Posterior cingulate gyrus (tissue), 11 donors: ENCODE measurements at places on chromosomes 13 and 19.

- no peak for DNase-seq
Observed at GRCh38 chr13:75364131-75364713, 117.7 kb downstream of the TBC1D4 start.

GRCh38 chr13:75384879-75385707 lies 96.9 kb downstream of the TBC1D4 start:
- no peak for DNase-seq

DNA sequence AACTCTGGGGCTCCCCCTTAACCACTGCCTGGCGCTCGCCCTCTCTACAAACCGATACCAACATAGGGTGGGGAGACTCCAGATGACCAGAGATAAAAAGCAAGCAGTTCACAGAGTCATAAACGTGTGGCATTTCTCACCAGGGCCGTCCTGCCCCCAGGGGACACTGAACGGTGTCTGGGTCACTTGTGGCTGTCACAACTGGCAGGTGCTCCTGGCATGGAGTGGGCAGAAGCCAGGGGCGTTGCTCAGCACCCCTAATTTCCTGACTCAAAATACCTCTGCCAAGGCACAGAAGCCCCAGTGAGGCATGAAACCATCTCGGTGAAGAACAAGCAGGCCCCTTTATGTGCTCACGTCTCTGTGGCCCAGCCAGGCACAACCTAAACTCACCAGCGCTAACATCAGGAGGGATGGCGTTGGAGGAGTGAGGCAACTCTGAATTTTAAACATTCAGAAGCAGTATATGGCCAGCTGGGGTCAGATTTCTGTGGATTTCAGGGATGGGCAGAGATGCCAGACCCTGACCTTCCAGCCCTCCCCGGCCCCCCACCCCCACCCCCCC lies 1.8 kb downstream of the PIP5K1C start:
- DNase-seq: no peak

DNA sequence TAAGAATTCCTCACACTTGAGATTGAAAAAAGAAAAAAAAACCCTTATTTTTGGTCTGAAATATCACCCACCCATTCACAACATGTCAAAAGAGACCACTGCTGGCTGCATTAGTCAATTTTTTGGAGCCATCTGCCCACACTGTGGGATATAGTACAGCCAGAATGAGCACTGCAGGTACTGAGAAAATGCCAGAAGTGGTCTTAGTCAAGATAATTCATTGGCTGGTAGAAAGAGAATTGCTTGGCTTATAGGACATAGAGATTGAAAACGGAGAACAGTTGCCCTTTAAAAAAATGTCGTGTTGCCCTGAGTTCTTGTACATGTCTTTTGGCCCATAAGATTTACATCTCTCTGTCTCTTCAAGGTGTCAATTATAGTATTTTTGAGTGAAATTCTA lies 1899.5 kb downstream of the OLFM4 start:
- no peak for DNase-seq

GRCh38 chr19:43519436-43520088 lies 7.4 kb downstream of the ETHE1 start:
- DNase-seq: peak; percentile 75

DNA sequence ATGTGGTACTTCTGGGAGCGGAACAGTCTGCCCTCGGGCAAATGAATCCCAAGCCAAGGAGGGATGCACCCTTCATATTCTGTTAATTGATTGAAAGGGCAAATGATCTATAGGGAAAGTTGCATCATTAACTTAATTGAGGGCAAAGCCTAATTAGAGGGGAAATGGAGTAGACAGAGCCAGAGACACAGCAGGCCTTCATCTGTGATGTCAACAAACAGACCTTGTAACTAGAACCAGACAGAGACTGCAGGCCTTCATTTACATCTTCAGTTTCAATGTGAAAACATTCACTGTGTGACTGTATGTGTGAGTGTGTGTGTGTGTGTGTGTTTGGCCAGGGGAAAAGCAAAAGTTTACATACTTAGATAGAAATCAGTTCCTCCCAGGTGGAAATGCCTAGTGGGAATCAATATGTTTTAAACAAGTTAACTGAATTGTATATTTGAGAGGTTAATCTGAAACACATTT lies 126.4 kb downstream of the SPRY2 start:
- DNase-seq: no peak

DNA sequence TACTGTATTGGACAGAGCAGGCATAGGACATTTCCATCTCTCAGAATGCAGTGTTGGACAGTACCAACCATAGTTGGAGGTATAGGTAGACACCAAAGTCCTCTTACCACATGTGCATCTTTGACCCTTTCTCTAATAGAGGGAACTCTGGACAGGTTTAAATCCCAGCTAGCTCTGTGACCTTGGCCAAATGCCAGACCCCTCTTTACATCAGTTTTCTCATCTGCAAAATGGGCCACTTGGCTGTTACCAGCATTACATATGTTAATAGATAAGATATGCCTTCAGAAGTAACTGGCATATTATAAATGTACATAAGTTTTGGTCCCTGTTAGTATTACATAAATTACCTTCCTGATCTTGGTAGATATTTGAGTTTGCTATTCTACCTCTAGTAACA lies 54.3 kb downstream of the CDK8 start:
- DNase-seq: no peak

- no peak for DNase-seq
Observed at GRCh38 chr19:43776286-43776685, 4.5 kb downstream of the KCNN4 start.

GRCh38 chr13:30859326-30859725 lies 46.7 kb upstream of the MEDAG start:
- no peak for DNase-seq

DNA sequence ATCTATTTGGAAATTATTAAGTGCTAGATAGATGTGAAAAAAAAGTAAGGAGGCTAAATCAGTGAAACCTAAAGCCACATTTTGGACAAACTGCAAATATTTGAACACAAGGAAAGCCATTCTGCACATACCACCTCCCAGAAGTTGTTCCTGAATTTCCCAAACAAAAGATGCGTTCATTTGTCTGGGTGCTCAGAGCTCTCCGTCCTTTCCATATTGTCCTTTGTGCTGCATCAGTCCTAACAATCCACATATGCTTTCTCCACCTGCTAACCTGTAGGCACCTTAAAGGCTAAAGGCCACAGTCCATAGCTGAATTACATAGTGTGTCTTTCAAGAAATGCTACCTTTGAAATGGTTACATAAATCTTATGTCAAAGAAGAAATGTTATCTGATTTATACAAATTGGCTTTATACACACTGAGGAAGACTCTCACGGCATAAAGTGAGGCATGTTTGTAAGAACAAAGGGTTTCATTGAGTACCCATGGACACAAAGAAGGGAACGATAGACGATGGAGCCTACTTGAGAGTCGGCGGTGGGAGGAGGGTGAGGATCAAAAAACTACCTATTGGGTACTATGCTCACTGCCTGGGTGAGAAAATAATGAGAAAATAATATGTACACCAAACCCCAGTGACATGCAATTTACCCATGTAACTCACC lies 182.0 kb downstream of the RGCC start:
- no peak for DNase-seq

- DNase-seq: no peak
Observed at GRCh38 chr13:60494296-60494695, 97.3 kb downstream of the TDRD3 start.

DNA sequence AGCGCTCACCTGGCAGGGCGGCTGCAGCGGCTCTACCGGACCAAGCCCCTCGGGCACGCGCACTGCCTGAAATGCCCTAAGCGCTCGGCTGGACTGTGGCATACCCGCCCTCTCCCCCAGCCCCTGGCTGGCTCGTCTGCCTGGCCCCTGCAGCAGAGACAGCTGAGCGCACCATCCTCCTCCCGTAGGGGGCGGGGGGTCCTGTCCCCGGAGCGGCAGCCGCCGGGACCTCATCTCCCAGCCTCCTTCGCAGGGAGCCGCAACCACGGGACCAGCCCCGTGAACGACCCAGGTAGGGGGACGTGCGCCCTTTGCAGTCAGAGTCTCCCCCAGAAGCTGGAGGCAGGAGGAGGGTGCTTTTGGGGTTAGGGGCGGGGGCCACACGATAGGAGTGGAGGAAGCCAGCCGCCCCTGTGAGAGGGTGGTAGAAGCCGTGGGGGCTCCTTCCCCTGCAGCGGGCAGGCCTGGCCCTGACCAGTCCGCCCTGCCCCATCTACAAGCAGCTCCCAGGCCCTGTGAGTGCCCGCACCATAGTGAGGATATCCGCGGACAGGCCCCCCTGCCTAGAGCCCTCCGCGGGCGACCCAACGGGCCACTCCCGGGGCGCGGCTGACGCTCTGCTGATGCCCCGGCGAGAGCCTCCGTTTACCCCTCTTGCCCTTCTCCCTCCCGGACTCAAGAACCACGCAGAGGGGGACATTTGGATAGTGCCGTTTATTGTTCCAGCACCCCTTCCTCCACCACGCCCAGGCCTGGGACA lies 34.2 kb downstream of the ZNF787 start:
- DNase-seq: peak; percentile 72

- DNase-seq: no peak
Observed at GRCh38 chr19:51108805-51109146, 567 bp upstream of the CTU1 start.

GRCh38 chr19:19010551-19010950 lies 22.8 kb downstream of the SUGP2 start:
- no peak for DNase-seq

GRCh38 chr13:52600666-52601065 lies 41.6 kb upstream of the HNRNPA1L2 start:
- no peak for DNase-seq

- DNase-seq: no peak
Observed at GRCh38 chr19:5567360-5567969, at the start of gene TINCR. TSS of gene TINCR (minus strand) at chr19:5567953.

DNA sequence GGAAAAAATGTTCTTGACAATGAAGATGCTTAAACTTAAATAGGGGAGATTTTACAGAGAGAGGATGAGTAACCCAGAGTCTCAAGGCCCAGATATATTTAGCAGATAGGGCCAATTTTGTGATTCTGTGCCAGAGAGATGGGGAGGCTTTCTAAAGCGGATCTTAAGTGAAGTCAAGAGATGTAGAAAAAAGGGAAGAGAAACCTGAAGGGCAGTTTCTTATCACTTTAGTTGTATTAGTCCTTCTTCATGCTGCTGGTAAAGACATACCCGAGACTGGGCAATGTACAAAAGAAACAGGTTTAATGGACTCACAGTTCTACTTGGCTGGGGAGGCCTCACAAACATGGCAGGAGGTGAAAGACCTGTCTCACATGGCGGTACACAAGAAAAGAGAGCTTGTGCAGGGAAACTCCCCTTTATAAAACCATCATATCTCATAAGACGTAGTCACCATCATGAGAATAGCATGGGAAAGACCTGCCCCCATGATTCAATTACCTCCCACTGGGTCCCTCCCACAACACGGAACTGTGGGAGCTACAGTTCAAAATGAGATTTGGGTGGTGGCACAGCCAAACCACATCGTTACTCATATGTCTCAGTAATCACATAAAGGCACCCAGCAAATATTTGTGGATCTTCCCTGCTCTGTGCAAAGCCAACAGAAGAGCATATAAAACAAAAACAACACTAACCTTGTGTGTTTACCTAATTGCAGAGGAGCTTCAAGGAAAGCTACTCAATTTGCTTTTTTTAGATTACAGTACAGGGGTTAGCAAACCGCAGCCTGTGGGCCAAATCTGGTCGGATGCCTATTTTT lies 102.6 kb upstream of the MYCBP2 start:
- DNase-seq: no peak

- DNase-seq: no peak
Observed at GRCh38 chr19:32798201-32798600, 71.4 kb downstream of the SLC7A9 start.

- DNase-seq: no peak
Observed at GRCh38 chr13:51435002-51435578, 17.7 kb downstream of the INTS6 start.

DNA sequence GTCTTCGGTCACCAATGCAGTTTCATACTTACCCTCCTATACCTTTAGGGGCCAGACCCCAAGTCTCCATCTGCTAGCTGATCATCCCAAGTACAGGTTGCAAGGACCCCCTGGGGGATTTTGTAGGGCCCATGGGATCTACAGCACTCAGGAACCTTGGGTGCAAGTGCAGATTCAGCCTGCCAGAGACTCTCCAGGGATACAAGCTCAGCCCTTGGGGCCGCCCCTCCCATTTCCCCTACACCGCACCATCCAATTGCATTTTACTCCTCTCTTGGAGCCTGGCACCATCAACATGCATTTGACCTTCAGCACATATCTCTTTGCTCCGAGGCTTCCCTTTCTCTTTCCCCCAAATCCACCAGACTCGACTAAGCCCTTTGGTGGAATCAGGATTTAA lies 154.7 kb upstream of the ZNF536 start:
- no peak for DNase-seq

DNA sequence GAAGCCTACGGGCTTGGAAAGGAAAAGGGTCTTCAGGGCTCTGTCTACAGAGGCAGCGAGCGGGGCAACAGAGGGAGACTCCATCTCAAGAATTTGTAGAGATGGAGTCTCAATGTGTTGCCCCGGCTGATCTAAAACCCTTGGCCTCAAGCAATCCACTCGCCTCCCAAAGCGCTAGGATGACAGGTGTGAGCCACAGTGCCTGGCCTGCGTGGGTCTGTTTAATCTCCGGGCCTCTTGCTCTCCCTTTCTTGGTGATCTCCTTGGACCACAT lies 8.1 kb downstream of the RPS9 start:
- DNase-seq: no peak

DNA sequence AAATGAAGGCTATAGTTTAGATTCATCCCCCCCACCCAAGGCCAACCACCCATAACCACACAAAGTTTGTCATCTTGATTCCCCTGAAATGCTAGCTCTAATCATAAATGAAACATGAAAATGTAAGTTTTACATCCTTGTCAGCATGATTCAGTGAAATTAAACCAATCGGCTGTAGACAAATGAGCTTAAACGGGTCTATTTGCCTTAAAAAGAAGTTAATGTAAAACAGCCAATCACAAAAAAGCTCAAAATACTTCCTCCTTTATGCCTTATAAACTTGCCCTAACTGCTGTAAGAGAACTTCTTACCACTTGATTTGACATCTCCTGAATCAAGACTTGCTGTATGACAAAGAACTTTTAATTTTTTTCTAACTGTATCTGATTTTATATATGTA lies 34.5 kb upstream of the MRI1 start:
- DNase-seq: no peak

DNA sequence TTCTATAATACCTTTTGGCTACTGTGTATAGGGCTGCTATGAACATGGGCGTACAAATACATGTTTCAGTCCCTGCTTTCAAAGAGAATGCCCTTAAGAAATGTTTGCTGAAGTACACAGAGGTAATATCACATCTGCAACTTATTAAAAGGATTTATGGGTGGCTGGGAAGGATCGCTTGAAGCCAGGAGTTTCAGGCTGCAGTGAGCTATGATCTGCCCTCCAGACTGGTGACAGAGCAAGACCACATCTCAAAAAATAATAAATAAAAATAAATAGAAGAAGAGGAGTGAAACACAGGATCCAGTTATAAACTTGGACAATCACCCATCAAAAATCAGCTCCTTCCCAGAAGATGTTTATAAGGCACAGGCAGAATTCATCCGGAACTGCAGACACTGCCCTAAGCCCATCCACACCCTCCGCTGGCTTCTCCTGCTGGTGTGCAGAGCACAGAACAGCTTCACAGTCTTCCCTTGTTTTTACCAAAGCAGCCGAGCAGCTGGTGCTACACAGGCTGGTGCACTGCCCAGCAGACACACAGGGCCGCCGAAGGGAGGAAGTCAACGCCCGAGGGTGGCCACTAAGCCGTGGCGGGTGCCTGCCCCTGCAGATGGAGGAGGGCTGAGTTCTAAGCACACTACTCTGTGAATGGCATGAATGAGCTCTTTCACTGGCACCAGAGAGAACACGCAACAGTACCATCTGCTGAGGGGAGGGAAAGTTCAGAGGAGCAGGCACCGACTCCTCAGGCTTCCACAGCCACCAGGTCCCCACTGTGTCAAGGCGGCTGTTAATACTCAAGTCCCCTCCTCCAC lies 44.0 kb downstream of the BRD4 start:
- peak; percentile 99 for DNase-seq
